ENCODE measurements at places on chromosomes 5 and 9.

GRCh38 chr5:56816546-56817081, 1.3 kb downstream of the MAP3K1 start:
- DNase-seq = peak; percentile 73

GRCh38 chr5:77777281-77777892, 1.2 kb upstream of the TBCA start:
- peak; percentile 6 for DNase-seq

DNA sequence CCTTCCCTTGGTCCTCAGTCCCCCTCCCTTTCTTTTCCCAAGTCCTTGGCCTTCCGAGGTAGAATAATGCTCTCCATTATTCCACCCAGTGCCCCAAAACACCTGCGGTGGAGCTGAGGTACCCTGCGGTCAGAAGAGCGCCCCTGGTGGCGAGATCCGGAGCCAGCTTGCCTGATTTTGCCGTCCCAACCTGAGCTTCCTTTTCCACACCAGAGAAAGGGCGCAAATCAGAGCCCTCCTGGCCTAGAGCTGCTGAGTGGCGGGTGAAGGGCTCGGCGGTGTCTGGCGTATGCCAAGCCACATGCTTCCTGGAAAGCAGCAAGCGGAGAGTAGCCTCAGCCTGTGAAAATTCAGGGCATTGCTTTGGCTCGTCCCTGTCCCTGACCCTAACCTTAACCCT, 21.1 kb upstream of the CARTPT start:
- no peak for DNase-seq

DNA sequence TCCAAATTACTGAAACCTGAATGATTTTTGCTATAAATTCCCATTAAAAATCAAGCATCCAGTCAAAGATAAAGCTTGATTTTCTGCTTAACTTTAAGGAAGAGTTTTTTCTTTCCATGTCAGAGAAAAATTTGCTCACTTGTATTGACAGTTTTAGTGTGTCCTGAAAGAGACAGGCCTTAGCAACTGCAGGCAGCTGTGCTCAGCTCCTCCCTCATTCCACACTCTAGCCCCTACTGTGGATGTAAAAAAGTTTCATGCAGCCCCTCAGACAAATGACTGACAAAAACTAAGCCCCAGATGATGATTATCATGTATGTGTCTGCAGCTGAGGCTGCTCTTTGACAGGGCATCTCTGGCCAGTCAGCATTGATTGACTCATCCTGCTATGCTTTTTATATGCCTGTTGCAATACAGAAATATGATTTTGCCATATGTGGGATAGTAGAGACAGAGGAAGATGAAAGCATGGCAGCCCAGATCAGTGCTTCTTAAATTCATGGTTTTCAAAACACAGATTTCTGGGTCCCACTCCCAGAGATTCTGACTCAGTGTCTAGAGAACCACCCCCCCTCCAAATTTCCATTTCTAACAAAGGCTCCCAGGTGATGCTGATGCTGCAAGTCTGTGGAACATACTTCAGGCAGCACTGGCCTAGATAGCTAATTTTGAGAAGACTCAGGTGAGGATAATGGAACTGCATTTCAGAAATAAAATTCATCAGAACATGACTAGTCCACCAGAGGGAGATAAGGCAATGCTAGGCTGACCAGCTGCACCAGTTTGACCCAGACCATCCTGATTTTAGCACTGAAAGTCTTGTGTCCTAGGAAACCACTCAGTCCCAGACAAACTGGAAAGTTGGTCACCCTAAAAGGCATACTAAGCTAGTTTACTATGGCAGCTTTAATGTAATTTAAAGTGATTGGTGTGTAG, 298.7 kb upstream of the KCNN2 start:
- DNase-seq = no peak

DNA sequence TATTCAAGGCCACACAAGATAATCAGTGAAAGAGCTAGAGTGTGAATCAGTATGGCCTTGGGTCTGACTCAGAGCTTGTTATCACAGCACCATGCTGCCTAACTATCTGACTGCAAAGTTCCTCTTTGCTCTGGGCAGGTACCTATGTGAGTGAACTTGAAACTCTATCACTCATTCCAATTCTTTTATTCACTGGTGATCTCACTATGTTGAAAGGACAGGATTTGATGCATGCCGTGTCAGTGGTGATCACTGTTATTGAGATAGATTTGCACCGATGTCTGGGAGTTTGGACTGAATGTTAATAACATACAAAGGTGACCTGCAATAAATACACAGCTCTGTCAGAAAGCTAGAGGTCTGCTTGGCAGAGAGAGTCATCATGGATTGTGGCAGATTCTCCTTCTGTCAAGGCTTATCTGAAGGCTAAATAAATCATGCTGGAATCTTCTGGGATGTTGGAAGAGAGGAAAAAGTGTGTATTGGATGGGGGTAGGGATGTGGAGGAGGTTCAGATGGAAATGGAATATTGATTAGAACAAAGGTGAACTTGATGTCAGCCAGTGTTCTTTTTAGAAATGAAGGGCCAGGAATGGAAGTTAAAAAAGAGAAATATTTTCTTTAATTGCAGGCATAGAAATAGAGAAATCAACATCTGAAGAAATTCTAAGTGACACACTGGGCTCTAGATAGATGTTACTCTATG, 91.8 kb upstream of the TNC start:
- peak; percentile 36 for DNase-seq

DNA sequence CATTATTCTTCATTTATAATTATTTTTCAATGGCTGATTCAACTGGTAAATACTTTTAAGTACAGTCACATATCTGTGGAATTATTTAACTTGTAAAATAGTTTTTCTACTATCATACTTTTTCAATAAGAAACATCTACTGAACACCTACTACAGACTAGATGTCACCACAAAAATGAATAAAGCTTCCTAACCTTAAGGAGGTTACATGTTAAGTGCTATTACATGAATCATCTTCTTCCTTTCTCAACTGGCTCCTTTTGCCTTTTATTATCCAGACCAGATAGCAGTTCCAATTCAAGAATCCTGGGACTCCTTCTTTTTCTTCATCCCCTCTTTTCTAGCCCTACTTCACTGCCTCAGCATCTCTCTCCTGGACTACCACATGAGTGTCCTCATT, 4.7 kb downstream of the PGGT1B start:
- no peak for DNase-seq

GRCh38 chr5:74313896-74314295, 326.6 kb downstream of the ENC1 start:
- DNase-seq = no peak

DNA sequence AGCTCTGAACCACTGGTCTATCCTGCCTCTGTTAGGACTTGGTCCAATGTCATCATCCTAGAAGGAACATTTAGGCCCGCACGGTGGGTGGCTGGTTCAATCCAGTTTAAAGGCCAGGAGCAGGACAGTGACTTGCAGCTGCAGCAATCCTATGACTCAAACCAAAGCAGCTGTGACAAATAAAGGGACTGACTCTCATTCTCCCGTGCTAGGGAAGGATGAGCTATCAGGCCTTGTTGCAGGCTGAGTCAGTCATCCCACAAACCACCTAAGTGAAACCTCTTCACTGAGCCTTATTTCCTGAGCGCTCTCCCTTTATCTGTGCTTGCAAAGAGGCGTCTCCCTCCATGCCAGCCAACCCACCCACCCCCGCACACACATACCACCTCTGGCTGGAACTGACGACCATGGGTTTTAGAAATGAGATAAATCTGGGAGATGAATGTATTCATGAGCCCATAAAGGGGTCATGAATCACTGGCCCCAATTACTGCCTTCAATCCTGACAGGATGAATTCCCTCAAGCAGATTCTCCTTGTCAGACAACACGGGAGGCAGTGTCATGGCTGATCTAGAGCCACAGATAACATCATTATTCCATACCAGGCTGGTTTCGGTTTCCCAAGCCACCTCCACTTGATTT, 93.4 kb downstream of the KCNIP1 start:
- peak; percentile 68 for DNase-seq

DNA sequence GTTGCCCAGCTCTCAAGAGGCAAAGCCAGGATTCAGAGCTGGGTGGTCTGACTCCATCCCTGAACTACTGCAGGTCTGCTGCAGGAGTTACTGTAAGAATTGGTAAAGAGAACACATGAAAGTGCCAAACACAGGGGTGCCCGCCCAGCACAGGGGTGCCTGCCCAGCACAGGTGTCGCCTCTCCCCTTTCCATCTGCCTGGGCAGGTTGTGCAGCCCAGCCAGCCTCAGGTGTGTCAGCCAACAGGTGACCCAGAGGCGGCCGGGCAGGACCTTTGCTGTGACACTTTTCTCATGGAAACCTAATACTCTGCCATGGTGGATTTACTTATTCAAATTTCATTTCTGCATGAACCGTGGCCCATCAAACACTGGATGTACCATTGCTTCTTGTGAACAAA, 289.7 kb upstream of the IRX4 start:
- no peak for DNase-seq

- no peak for DNase-seq
Observed at GRCh38 chr9:36935332-36935731, 98.7 kb downstream of the PAX5 start.

- no peak for DNase-seq
Observed at GRCh38 chr5:163079618-163080017, 357.8 kb upstream of the CCNG1 start.

DNA sequence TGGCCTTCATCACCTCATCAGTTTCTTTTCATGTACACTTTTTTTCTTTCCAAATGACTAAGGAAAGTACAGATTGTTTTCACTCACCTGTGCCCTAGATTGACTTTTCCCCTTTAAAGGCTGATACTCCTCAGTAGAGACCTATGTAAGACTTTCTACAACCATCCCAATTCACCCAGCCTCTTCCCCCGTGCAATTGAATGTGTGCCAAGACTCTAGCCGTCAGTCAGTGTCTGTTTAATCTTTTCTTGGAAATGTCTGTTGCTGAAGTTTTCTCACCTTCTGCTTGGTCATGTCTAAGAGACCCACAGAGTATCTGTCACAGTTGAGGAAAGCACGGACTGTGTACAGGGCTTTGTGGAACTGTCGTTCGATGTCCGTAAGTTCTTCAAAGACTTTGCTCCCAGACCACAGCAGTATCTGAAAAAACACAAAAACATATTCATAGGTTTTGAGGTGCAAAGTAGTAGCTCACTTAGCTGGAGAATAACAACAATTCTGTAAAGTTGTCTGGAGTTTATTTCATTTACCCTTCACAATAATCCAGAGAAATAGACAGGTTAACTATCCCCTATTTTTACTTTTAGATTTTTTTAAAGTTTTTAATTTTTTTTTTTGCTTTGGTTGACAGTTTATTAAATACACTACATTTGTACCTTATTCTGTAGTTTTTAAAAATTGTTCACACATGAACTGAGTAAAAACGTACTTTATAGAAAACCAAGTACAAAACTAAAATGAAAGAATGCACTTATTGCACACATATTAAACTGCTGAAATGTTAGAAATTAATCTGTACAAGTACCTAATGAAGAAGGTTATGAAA, 13.6 kb downstream of the PDE6A start:
- DNase-seq = no peak

- no peak for DNase-seq
Observed at GRCh38 chr5:139896718-139897117, 101.1 kb downstream of the PSD2 start.

GRCh38 chr9:89448821-89449220, 49.1 kb downstream of the SEMA4D start:
- no peak for DNase-seq

DNA sequence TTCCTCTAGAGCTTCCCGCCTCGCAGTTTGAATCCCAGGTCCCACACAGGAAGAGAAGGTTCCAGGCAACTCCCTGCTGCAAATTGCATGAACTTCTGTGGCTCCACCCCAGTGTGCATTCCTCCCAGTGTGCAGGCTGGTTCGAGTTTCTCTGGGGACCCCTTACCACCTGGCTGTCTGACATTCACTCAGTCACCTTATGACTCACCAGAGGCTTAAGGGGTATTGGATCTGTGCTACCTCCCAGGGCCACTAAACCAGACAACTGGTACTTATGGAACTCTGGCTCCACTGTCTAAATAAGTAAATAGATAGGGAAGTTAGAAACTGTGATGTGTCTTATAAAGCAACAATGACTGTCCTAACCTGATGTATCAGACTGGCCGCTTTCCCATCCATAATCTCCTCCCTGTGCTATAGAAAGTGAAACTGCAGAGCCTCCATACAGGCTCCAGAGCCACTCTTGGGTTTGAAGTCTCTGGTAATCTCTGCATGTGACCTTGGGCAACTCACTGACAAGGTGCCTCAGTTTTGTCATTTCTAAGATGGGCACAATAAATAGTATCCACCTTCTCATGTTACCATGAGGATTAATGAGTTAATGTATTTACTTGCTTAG, 720.6 kb downstream of the SEMA5A start:
- no peak for DNase-seq

DNA sequence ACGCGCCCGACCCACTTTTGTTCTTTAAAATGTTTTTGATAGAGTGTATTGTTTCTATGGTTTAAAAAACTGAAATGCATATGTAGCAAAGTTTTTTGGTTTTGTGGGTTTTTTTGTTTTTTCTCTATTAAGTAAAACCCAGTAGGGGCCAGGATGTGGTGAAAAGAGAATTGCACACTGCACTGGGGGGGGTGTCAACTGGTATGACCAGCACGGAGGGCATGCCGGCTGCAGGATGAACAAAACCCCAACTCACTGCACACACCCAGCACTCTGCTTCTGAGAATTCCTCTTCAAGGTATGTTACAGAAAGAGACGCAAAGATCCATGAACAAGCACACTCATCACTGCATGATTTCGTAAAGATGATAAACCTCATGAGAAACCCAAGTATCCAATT, 75.0 kb downstream of the STK10 start:
- DNase-seq = peak; percentile 81

GRCh38 chr5:66529182-66529581, 67.0 kb upstream of the MAST4 start:
- DNase-seq = no peak

DNA sequence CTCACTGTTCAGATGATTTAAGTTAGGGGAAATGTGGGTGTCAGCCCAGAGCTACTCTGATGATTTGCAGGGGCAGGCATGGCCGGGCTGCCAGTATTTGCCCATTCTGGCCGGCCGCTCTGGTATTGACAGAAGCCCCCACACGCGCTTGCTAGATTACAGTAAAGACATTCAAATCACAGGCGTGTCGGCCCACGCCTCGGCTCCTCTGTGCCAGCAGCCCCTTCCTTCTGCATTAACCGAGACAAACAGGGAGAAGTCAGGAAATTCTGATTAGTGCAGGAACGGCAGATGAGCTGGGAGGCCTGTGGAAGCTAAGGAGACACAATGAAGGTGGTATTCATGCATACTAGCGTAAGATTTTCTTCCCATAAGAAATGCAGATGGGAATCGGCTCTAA, 113.3 kb downstream of the CRB2 start:
- DNase-seq = no peak
